ENCODE measurements at places on chromosomes 11 and 22.

DNA sequence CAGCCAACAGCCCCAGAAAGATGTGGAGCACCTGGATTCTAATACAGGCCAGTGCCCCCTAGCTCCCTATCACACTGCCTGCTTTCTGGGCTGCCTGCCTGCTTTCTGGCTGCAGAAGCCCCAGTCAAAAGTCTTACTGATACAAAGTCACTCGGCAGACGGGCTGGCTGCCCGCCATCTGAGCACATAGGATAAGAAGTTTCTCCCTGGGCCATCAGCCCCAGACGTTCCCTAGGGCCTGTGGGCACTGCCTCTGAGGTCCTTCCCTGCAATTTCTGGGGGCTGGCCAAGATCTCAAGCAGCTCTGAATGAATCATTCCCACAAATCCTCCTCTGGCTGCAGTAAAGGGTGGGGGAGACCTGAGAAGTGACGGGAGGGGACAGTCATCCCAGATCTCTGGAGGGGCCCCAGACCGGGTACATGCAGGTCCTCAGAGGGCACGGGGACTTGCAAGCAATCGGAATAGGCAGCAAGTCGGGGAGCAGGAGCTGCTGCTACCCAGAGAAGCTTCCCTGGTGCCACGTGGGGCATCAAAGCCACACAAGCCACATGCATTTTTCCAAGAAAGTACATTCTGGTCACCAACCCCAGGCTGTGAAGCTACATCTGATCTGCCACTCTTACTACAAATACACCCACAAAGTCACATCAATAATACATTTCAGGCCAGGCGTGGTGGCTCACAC lies 4.7 kb downstream of the TPST2 start:
- DNase-seq: no peak

GRCh38 chr11:127789927-127790326 lies 789.4 kb upstream of the KIRREL3 start:
- DNase-seq: no peak

GRCh38 chr11:1076061-1076665 lies 1.5 kb downstream of the MUC2 start:
- DNase-seq: no peak

DNA sequence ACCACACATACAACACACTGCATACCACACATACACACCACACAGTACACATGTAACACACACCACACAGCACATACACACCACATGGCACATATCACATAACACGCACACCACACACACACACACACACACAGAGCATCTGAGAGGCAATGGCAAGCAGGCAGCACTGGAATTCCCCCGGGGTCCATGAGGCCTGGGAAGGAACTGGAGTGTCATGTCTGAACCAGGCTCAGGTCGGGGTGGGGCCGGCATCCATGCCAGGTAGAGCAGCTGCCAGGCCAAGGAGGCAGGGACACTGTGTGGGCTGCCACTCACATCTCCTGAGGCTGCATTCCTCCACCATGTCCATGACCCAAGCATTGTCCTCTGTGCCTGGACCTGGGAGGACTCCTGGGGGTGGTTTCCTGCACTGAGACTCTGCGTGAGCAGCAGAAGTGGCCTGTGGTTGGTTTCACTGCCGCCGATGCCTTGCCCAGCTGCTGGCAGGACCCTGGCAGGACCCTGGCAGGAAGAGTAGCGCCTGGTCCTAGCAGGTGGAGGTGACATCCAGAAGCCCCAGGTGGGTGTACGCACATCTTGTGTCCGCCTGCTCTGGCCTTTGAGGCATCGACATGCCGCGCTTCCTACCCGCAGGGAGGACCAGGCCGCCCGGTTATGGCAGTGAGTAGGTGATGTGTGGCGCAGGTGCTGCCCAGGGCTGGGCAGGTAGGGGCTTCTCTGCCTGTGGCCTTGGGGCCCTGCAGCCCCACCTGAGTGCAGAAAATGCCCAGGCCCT lies 1280.4 kb downstream of the TBC1D22A start:
- DNase-seq: no peak

DNA sequence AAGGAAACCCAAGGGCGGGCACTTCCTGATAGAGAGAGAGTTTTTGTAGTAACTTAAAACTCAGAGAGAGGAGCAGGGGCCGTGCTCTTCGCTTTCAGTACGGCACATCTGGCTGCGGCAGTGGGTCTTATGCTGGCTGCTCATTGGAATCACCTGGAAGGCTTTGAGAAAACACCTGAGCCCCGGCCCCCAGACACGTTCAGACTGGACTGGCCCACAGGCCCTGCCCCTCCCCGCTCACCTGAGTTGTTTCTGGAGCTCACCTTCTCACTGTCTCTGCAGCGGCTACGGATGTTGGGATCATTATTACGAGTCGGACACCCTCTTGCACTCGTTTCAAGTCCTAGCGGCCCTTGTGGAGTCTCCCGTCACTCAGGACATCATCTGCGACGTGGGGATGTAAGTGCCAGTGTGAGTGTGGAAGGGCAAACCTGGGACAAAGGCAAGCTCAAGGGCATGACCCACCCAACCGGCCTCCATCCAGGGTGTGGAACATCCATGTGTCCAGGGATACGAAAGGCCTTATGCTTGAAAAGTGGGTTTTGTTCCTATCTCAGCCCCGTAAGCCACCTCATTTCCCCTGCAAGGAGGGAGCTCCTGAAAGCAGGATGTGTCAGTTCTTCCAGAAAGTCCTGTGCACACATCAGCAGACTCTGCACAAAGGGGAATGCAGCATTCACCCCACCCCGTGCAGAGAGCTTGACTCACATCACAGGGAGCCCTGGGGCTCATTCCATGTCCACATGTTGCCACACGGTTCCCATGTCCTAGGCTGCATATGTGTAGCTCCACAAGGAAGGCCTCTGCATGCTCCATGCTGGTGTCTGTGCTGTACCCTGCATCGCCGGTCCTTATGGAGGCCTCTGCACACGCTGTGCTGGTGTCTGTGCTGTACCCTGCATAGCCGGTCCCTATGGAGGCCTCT lies 5.4 kb downstream of the NADSYN1 start:
- no peak for DNase-seq

DNA sequence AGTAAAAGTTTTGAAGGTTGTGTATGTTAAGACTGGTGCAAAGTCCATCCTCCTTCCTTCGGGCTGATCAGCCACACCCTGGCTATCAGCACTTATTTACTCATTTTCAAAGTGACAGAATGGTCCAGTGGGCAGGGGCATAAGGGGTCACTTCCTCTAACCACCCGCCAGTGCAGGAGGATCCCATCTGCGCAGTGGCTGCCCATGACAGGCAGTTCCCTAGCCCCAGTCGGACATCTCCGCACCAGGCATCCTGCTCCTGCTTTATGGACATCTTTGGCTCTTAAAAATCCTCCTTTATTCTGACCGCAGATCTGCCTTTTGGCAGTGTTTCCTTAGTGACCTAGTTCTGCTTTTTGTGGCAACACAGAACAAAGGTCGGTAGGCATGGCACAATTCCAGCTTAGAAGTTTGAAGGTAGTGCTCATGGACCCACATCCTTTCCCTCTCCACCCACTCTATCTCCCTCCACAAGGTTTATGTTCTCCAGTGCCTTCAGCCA lies 55.9 kb downstream of the BMAL1 start:
- no peak for DNase-seq

DNA sequence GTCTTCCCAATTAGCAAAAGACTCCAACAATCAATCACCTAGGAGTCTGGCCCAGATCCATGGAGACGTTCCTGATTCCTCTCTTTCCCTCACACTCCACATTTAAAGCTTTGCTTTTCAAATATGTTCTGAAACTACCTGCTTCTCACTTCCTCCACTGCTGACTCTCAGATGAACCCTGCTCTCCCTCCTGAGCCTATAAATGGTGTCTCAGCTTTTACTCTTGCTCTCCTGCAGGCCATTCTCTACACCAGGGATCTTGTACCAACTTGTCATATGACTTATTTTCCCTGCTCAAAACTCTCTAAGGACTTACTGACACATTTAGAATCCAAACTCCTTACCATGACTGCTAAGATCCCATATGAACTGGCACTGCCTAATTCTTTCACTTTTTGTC lies 138.4 kb upstream of the DDI1 start:
- no peak for DNase-seq

All from smooth muscle cell of the brain vasculature (primary cell).